ENCODE measurements at places on chromosomes 3 and 15. TPM values are rescaled to one million over a fixed set of nuclear protein-coding genes. Genes with fewer than 3 reads are reported as not detected.

GRCh38 chr3:175287361-175287963 is 428.3 kb downstream of the NAALADL2 start:
- no peak for DNase-seq

PLSCR5 gene
- not detected for total RNA-seq

CRYGS gene
- total RNA-seq, result 5.9 TPM

PLA1A gene
- 4.4 TPM for total RNA-seq

DNA sequence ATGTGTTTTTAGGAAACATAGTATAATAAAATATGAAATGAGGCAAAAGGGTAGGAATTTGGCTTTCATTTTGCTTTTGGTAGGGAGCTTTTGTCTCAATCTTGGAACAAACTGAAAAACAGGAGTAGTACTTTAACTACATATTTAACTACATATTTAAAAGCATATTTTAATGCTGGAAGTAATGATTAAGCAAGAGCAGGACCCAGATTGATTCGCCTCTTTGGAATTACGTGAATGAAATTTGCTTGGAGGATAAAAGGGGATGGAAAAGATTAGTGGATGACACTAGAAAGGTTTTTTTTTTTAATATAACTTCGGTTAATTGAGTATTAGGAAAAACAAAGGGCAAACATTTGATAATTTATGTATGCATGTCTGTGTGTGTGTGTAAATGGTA is 11.2 kb upstream of the TMEM212 start:
- no peak for DNase-seq

DNA sequence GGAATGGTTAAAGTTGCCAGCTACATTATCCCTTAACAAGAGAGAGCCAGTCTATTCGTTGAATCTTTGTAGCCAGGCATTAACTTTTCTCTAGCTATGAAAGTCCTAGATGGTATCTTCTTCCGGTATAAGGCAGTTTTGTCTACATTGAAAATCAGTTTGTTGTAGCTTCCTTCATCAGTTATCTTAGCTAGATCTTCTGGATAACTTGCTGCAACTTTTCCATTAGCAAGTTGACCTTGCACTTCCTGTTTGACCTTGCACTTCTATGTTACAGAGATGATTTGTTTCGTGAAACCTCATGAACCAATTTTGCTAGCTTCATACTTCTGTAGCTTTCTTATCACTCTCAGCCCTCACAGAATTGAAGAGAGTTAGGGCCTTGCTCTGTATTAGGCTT is 24.1 kb downstream of the TOPAZ1 start:
- no peak for DNase-seq

TMCO5A gene
- not detected for total RNA-seq

DNA sequence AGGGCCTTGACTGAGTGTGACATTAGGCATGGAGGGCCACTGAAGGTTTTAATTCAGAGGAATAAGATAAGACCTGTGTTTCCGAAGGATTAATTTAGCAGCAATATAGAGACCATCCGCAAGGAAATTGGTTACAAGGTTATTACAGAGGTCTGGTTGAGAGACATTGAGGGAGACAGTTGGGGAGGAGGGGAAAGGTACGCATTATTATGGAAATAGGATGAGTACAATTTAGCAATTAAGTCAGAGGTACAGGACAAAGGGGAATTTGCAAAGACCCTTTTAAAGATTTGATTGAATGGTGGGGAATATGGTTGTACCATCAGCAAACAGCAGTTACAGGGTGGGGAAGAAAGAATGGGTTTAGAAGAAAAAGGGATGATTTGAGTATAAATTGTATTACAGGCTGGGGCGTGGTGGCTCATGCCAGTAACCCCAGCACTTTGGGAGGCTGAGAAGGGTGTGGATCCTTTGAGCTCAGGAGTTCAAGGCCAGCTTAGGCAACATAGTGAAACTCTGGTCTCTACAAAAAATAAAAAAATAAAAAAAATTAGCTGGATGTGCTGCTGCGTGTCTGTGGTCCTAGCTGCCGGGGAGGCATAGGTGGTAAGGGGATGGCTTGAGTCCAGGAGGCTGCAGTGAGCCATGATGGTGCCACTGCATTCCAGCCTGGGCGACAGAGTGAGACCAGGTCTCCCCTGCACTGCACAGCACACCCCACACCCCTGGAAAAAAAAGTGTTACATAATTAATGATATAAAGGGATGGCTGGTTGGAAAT is 11.3 kb downstream of the ARL8B start:
- DNase-seq, result no peak

SPCS1 gene
- total RNA-seq, result 33.0 TPM

All from body of pancreas (tissue), 4 donors.